ENCODE measurements at places on chromosomes 7 and 10. TPM values are rescaled to one million over a fixed set of nuclear protein-coding genes. Genes with fewer than 3 reads are reported as not detected.

DNA sequence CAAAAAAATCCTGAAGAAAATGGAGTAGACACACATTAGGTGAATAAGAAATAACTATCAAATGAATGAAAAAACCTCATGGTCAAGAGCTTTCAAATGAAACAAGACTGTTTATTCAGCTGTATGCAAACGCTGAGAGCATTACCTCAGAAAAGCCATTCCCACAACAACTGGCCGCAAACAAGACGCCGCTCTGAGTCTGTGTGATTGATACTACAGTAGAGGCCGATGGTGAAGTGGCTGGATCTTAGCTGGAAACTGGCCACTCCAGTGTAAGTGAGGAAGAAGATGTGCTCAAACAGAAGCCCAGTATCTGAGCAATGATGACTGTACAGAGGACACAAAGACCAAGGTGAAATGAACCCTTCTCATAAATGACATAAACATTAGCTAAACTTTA, 252.4 kb upstream of the GHITM start:
- DNase-seq = no peak

Gene EPHB6
- 13.1 TPM for total RNA-seq

DNA sequence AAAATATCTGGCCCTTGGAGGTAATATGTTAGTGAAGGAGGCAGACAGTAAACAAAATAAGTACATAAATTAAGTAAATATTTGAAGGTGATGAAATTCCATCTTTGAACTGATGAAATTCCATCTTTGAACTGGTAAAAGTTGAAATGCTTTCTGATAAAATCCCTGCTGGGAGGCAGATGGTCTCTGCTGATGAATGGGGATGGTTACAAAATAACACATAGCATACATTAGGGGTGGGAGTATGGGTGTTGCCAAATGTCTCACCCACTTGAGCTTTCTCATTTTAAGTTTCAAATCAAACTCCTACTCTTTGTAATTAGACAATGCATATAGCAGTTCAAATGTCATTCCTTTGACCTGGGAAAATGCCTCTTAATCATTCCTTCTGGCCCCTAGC, 77.5 kb upstream of the SORCS3 start:
- DNase-seq = no peak

DNA sequence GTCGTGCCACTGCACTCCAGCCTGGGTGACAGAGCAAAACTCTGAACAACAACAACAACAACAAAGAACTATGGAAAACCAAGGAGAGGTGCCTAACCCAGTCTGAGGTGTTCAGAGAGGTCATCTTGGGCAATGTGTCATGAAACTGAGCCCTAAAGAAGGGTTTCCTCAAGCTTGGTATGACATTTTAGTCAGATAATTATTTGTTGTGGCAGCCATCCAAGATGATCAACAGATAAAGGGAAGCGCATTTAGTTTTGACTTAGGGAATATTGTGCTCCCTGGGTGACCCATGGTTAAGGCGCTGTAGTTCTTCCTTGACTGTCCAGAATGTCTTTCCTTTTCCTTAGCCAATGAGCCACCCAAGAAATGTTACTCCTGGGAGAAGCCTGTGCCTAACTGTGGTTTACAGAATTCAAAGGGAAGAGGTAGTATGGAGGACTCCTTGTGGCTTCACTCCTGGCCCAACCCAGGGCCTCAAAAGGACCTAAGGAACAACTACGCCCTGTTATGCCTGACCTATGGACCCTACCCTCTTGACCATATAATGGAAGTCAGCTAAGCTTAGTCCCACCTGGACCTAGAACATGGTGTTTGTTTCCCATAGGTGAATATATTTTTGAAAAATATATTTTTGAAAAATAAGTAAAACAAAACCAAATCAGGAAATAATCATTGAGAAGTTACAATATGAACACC, 42.4 kb downstream of the TPST1 start:
- no peak for DNase-seq

Gene HTR7
- total RNA-seq = 1.8 TPM

GRCh38 chr7:110625294-110625693, 465.6 kb upstream of the LRRN3 start:
- no peak for DNase-seq

- DNase-seq = no peak
Observed at GRCh38 chr10:61047081-61047480, 103.1 kb upstream of the RHOBTB1 start.

Gene KIF11
- total RNA-seq = not detected

DNA sequence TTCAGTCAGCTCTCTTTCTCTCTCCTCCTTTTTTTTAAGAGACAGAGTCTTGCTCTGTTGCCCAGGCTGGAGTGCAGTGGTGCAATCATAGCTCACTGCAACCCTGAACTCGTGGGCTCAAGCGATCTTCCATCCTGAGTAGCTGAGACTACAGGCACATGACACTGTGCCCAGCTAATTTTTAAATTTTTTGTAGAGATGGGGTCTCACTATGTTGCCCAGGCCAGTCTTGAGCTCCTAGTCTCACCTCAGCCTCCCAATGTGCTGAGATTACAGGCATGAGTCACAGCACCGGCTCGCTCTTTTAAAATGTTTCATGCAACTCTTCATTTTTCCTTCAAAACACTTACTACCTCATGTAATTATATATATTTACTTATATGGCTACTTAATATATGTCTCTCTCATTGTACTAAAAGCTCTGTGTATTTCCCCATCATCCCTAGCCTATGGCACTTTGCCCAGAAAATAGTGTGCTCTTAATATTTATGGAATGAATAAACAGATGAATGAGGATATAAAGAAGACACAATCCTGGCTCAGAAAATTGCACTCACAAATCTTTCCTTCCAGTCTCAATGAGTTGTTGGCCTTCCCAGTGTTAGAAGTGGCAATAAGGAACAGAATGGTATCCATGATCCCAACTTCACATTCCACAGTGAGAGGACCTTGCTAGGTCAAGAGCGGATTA, 33.9 kb downstream of the EBLN1 start:
- DNase-seq = no peak

DNA sequence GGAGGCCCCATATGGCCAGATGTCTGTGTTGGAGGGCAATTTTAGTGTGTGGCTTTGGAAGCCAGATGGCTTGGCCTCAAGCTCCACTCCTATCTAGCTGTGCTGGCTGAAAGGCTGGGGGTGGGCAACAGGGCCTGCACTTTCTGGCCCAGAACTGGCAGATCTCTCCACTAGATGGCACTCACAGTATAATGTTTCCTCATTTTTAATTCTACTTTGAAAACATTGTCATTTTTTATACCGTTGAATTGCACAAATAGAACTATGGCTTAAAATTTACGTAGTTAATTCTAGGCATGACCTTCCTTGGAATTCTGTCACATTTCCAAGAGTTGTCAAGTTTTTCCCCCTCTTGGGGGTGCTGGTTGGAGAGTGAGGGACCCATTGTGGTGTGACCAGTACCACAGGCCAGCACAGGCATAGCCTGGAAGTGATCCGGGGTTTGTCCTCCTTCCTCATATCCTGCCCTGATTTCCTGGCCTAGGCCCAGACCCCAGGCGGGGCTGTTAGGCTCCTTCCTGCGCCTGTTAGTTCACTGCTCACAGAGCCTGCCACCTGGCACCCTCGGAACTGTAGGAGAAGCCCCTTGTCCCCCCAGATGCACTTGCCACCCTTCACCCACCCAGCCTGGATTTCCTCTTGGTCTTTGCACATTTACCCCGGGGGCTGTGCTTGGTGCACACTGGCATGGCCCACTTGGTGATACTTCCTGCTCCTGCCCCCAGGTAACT, 52.8 kb downstream of the ARHGAP22 start:
- DNase-seq = peak; percentile 70

Gene DDC
- not detected for total RNA-seq

DNA sequence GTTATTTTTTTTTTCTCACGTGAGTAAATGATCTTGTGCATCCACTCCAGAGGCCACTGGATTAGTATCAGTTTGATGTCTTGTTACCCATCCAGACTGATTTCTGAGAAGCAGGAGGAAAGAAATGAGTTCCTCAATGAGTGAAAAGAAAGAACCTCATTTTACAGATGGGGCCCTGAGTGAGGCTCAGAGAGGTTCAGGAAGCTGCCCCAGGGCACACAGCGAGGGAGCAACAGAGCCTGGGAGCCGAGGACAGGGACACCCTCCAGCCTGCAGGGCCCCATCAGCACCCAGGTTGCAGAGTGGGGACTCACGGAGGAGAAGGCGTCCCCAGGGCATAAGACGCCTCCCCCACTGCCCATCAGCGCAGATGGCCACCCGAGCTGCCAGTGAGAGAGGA, 30.9 kb upstream of the TNRC18 start:
- DNase-seq = no peak

- DNase-seq = no peak
Observed at GRCh38 chr10:121268363-121268762, 329.9 kb downstream of the FGFR2 start.

GRCh38 chr10:23013581-23014335, 81.6 kb upstream of the MSRB2 start:
- DNase-seq = no peak

DNA sequence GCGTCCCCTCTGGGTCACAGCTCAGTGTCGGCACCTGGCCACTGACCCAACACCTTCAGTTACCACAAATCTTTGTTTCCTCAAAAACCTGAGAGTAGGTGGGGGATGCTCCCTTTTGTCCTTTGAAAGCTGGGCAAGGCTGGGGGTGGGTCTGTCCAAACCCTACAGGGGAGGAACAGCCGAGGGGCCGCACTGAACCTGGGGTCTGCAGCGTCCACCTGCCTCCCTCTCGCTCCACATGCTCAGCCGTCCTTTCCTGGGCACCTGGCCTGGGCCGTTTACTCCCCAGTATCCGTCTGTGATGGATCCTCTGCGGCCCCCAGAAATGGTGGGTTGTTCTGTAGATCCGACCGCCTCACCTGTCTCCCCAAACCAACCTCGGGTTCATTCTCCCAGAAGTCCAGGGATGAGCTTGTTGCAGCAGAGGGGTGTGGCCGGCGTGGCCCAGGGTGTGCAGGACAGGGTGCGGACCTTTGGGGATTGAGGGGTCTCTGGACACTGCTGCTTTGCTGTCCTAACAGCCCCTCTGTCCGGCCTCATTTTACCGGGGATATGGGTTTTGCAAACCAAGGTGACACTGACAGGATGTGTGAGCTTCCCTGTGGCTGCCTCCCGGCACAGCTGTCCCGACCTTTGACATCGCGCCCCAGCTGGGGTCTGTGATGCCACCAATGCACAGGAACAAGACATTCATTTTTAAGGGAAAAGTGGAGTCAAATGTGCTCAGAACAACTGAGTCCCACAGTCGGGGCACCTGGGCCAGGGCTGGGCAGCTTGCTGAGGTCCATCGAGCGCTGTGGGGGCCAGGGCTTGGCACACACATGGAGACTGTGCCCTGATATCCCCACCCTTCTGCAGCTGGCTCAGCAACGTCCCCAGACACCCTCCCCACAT, 115.9 kb downstream of the VIPR2 start:
- DNase-seq = no peak

DNA sequence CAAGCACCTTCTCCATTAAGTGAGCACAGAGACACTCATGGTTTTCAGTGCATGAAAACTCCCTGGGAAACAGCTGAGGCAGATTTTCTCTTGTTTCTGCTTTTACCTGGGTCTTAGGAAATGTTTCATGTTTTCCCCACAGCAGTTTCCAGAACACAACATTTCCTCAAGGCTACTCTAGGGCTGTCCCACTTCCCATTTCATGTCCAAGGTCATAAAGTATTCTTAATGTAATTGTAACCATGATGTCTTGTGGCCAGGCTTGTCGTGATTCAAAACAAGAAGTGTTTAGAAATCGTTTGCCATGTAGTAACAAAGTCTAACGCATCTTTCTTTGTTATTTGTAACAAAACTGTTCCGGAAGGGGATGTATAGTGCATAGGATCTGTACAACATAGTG, 83.8 kb upstream of the NRP1 start:
- no peak for DNase-seq

DNA sequence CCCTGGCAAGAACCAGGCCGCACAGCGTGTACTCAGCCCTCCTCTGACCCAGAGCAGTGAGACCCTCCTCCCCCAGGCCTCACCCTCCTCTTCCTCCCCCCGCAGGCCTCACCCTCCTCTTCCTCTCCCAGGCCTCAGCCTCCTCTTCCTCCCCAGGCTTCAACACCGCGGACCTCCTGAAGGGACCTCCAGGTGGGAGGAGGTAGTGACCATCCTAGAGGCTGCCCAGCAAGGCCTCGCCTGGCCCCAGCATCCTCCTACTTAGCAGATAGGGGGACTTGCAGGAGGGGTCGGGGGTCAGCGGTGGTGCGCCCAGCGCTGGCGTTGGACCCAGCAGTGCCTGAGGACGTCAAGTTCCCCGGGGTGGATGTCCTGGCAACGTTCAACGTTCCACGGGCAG, 270.8 kb downstream of the ELFN1 start:
- DNase-seq = no peak

DNA sequence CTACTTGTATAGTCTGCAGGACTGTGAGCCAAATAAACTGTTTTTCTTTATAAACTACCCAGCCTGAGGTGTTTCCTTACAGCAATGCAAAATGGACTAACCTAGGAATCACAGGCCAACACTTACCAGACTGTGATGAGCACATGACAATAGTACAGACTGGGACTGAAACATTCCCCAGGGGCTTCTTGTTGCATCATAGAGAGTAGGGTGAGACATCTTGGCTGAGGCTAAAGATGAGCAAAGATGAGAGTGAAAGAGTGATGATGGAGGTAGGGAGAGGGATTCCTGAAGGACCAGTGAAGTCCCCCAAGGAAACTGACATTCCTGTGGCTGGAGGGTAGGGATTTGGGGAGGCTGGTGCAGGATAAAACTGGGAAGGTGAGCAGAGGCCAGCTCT, 194.4 kb downstream of the TPST1 start:
- DNase-seq = no peak

Gene FAM25A
- total RNA-seq = not detected

Gene NKX1-2
- total RNA-seq = not detected

Gene OPALIN
- total RNA-seq = not detected

DNA sequence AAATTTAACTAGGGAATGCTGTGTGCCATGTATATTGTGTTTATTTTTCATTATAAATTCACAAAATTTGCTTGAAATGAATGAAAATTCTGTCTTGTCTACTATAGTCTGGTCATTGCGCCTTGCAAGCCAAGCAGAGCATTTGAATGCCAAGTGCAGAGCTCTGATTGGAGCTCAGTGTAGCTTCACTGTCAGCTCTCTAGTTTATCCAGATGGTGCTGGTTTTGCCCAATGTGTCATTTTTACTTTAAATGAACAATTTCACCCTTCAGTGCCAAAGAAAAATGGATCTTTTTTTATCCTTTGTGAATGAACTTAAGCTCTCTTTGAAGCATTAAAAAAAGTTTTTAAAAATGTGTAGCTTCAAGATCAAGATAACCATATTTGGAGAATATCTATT, 225.6 kb upstream of the CACNA2D1 start:
- DNase-seq = no peak

DNA sequence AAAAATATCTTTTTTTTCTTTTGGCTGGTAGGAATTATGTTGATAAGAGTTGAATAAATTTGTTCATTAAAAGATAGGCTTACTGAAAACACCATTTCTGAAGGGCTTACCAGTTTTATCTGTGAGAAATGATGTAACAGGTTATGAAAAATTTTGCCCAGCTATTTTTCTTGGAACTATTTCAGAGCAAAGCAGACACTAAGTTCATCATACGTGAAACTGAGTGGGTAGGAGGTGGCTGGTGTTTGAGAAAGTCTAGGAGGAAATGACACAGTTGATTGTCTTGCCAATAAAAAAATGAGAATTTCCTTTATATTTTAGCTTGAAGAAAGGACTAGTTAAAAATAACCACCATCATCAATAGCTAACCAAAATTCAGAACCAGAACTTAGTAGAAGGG, 6.2 kb upstream of the MRC1 start:
- no peak for DNase-seq

Gene HTRA1
- total RNA-seq = 112 TPM

Data from ascending aorta (tissue), 2 donors.